ENCODE measurements at places on chromosomes 2 and 18.

DNA sequence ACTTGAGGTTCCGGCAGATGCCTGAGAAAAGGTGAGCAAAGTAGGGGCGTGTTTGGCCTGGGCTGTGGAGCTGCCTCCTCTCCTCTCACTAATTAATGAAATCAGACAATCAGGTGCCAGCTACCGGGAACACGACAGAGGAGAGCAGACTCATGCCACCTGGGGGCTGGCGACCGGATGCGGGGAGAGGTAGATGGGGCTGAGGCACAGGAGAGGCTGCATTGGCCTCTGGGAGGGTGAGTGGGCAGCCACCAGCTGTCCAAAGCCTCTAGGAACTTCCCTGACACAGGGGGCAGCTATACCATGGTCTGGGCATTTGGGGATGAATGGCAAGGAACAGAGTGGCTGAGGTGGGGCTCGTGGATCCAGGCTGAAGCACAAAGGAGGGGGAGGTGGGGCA, 25.0 kb downstream of the FBXO41 start:
- DNase-seq = no peak

GRCh38 chr2:205868773-205869333, 186.6 kb downstream of the NRP2 start:
- DNase-seq = no peak

- DNase-seq = no peak
These were observed 703 bp downstream of the UGGT1 start for GRCh38 chr2:128091726-128092080.

- DNase-seq = no peak
These were observed 31.2 kb downstream of the STAMBP start for GRCh38 chr2:73859721-73860586.

GRCh38 chr2:201205515-201205849, 22.5 kb downstream of the CASP10 start:
- no peak for DNase-seq

GRCh38 chr2:232422051-232422450, 15.4 kb downstream of the ALPG start:
- DNase-seq = no peak

GRCh38 chr2:178819992-178820391, 12.8 kb upstream of the TTN start:
- DNase-seq = no peak

DNA sequence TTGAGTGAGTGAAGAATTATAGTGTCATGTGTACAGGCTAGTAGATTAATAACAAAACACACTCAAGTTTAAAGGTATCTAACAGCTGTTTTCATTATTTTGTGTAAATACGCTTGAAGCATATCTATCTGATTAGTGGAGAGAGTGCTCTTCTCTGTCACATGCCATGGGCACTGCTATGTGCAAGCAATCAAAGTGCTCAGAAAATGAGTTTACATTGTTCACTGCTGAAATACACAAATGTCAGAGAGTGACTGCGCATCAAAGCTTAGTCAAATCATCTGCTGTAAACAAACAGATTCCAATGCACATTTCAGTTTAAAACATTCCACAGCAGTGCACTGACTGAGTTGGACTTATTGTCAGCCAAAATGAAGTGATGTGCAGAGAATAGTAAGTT, 423.4 kb downstream of the ZEB2 start:
- no peak for DNase-seq

GRCh38 chr2:203718087-203718486, 11.6 kb downstream of the CD28 start:
- no peak for DNase-seq

DNA sequence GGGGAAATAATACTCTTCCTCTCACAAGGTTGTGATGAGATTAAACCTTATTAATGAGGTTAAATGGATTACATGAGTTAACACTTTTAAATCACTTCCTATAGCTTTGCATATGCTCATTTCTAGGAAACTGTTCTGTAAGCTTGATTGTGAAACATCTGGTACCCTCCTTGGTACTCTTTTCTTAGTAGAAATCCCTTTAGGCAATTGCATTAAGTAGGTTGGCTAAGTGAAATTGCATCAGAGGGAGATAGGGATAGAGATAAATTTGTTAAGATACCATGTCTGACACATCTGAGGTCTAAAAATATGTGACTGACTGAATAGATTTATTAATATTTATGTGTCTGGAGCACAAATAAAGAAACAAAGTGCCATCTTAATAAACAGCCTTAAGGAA, 275.9 kb upstream of the MAP2 start:
- no peak for DNase-seq

DNA sequence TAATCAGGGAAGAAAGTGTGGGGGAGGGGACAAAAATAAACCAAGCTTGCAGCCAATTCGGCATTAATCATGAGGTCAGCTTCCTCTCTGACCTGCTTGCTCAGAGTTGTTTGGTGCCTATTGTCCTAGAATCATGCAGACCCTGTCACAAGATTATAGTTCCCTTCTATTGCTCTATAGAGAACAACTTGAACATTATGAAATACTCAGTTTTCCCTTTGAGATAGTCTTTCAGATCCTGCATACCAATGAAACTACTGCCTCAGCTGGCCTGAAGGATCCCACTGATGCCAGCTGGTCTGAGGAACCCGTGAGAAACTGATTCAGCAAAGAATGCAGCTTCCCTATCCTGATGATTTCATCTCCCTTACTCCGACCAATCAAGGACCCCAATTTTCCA, 955 bp upstream of the BBS5 start:
- DNase-seq = no peak

GRCh38 chr2:74715880-74716279, 61.8 kb downstream of the SEMA4F start:
- DNase-seq = no peak

- DNase-seq = no peak
These were observed 148.3 kb upstream of the SRD5A2 start for GRCh38 chr2:31729065-31729439.

DNA sequence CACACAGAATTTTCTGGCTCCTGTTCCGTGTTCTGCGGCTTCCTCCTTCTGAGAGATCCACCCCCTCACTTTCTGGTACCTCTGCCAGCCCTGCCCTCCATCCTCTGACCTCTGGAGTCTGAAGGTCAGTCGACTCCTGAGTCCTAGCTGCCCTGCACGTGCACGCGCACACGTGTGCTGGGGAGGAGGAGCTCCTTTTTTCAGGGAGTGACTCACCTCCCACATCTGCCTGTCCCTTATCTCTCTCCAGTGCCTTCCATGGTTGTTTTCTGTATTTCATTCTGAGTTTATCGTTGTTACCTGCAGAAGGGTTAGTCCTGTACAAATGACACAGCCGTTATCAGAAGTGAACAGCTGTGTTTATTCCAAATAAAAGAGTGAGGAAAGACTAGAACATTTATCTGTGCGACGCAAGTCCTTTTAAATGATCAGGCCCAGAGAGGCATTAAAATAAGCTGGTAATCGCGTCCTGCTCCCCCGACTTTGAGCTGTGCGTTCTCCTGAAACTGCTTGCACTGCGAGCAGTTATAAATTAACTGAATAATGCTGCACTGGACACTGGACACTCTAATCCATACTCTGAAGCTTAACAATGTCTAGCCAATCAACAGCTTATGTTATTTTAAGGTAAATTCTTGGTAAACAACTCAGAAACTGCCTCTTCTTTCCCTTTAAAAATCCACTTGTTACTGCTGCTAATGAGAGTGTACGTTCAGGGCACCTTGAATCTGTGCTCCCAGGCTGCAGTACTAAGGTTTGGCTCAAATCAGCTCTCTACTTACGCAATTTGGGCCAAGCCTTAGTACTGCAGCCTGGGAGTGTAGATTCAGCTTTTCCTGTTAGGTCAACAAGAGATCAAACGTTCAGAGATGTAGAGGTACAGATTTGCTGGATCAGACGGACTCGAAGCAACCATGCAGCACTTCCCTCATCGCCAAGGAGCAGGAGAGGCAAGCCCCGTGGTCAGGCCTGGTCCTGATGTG, 72.5 kb downstream of the GALR1 start:
- DNase-seq = no peak

DNA sequence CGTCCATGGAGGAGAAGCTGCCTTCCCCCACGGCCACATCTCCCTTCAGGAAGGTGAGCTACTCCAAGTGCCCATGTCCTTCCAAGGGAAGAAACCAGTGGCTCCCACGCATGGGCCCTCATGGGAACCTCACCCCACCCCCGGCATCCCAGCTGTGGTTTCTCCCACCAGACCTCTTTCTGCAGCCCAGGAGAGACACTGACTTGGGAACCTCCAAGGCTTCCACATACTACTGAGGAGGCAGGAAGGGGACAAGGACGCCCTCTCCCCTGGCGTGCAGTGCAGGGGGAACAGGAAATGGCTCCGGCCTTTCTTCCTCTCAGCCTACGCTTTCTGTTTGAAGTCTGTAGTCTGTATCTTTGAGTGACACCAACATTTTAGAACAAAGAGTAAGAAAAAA, 104.5 kb upstream of the EPC2 start:
- DNase-seq = no peak

DNA sequence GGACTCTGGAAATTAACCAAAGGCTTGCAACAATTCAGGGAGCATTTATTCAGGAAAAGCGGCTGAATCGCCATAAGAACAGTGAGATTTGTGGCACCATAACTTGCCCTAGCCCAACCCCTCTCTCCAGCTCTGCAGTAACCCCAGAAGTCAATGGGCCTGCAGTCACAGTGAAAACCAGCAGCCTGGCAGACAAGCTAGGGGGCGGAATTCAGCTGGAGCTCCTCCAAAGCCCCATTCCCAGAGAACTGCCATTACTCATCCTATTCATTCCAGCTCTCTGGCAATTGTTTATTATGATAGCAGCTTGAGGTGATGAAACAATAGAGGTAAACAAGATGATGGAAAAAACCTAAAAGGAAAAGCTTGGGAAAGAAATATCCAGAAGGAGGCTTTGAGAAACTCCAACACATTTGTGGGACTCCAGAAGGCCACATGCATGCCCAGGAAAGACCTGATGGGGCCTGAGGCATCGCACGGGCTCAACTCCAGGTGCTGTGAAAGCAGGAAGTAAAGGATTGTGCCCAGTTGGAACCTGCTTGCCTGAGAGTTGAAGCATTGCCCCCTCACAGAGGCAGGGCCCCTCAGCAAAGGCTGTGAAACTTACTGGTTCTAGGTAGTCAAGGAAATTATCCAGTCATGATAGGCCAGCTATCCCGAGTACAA, 126.7 kb downstream of the TWIST2 start:
- DNase-seq = no peak

DNA sequence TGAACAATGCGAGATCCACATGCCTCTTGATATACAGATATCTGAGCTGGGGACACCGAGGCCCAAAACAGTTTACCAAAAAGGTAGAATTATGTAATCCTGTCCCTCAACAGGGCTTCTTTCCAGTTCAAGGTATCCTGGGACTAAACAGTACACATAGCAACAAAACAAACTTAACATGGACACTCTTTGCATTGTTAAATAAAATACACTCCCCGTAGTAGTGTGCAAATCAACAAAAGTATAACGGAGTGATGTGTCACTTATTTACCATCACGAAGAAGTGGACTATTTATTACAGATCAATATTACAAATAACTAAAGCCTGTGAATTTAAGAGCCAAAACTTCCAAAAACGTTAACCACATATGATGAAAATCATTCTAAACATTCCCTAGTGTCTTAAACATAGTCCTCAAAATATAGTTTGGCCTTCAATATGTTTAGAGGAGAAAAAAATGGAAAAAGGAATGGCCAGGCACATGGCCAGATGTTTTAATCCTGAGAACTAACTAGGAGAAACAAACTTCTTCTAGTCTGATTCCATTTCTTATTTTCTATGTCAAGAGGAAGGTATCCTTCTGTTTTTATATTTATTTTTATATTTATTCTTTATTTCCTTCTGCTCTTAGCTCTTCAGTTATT, 377.5 kb downstream of the OSR1 start:
- no peak for DNase-seq

GRCh38 chr2:229714080-229714735, at the start of gene DNER:
Gene DNER, minus strand, starts transcription at chr2:229714555. Its CDS starts 132 bp downstream, at chr2:229714423.
- DNase-seq = peak; percentile 32

- DNase-seq = no peak
These were observed 348.9 kb downstream of the HRH4 start for GRCh38 chr18:24809173-24809950.

- no peak for DNase-seq
These were observed 2.8 kb upstream of the GAD1 start for GRCh38 chr2:170813611-170814532.

DNA sequence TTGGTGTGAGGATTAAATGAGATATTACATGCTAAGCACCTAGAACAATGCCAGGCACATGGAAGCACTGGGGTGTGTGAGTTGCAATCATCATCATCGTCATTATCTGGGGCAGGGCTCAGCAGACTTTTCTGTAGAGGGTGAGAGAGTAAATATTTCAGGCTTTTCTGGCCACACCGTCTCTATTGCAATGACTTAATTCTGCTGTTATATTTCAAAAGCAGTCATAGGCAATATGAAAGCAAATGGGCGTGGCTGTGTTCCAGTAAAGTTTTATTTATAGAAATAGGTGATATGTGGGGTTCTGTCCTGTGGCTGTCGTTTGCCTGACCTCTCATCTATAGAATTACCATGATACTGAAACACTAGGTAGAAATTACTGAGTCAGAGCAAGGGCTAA, 60.6 kb downstream of the IL1R2 start:
- DNase-seq = no peak

DNA sequence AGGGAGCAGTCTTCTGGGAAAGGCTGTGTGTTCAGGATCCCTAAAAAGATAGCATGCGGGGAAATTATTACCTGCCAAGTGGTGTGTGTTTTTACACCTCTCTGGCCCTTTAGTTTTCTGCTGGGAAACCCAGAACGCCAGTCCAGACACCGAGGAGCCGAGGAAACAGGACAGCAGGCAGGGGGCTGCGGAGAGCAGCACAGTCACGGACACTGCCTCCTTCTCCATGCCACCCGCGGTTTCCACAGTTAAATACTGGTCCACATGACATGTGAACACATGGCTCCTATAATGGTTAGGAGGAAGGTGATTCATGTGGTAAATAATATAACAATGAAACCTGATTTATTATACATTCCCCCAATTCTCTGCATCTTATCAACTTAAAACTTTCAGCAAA, 20.4 kb downstream of the CNOT11 start:
- no peak for DNase-seq

- peak; percentile 13 for DNase-seq
These were observed 122.9 kb downstream of the ZNF521 start for GRCh38 chr18:25229081-25229480.

- DNase-seq = no peak
These were observed 54.6 kb downstream of the GALR1 start for GRCh38 chr18:77304268-77304667.

DNA sequence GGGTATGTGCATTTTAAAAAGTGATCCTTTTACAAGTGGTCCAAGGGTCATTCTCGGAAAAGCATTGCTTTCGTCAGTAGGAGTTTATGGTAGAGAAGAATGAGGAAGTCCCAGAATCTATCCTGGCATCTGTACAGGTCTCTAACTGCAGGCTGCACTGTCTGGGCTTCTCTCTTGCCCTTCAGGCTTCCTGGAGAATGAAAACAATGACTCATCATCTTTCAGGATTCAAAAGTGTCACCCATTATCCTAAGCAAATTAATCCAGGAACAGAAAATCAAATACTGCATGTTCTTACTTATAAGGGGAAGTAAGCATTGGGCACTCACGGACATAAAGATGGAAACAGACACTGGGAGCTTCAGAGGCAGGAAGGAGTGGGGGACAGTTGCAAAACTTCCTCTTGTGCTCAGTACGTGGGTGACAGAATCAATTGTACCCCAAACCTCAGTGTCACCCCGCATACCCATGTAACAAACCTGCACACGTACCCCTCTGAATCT, 60.2 kb upstream of the TXNDC2 start:
- DNase-seq = peak; percentile 27
